ENCODE measurements at places on chromosomes 1 and 21. TPM values are rescaled to one million over a fixed set of nuclear protein-coding genes. Genes with fewer than 3 reads are reported as not detected.

Gene TACSTD2
- total RNA-seq: 246 TPM

Gene MSH4
- 0.51 TPM for total RNA-seq

Gene SELL
- total RNA-seq: not detected

Gene SLC25A34
- under 0.01 TPM for total RNA-seq

Gene SPRR1A
- total RNA-seq: not detected

Gene SERPINC1
- not detected for total RNA-seq

Gene P3R3URF
- not detected for total RNA-seq

Gene SMIM1
- 1.2 TPM for total RNA-seq

Gene DYNLT4
- not detected for total RNA-seq

Gene SPRR2F
- not detected for total RNA-seq

Gene CEP170
- 20.7 TPM for total RNA-seq

Gene S100A7A
- not detected for total RNA-seq

Gene CENPL
- total RNA-seq: 5.1 TPM

Gene OXCT2
- 1.1 TPM for total RNA-seq

Gene THBS3
- total RNA-seq: 16.3 TPM

Gene ELF3
- 66.1 TPM for total RNA-seq

Gene RGS8
- total RNA-seq: not detected

Gene ADGRB2
- 0.64 TPM for total RNA-seq

Gene GNAI3
- total RNA-seq: 21.6 TPM

Gene CFHR1
- total RNA-seq: not detected

Gene C8A
- not detected for total RNA-seq
